NCI-H2107 (cell line): ENCODE measurements at places on chromosomes 6 and 20.

DNA sequence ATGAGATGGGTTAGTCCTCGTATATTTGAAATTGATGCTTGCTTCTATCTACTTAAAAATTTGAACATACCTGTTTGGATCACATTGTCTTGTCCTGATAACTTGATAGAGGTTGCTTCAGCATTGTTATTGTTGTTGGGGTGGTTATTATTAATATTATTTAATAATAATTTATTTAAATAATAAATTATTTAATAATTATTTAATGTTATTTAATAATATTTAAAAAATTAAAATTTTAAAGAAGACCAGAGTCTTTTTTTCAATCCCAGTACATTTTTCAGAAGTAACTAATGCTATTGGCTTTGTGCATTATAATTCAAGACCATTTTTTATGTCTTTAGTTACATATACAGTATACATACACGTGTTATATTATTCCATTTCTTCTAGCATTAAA lies 116.6 kb upstream of the DUSP22 start:
- no peak for DNase-seq

GRCh38 chr20:17840423-17840822 lies 128.2 kb downstream of the SNX5 start:
- no peak for DNase-seq

GRCh38 chr6:3037638-3038365 lies 30.5 kb upstream of the RIPK1 start:
- no peak for DNase-seq

DNA sequence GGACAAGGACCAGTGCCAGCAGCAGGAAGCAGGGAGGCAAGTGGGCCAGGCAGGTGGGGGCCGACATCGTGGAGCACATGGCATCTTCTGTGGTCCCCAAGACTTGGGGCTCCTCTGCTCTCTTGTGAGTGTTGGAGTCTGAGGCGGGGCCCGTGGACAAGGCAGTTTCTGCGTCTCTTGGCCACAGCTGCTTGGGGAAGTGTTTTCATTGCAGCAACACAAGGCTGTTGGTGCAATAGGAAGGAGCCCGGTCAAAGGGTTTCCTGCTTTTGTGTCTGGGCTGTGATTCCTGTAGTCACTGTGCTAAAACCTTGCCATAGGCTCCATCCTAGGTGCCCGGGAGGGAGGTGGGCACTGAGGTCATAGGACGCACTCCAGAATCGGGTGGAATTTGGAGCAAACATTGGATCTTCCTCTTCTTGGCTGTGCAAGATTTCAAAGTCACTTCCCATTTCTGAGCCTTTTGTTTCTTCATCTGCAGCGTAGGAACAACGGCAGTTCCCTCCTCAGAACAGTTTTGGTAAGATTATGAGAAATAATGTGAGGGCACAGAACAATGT lies at the start of gene SIRPB2:
Gene SIRPB2 (minus strand): TSS at position 140 of the 560 bp plus-strand sequence. CDS start 61 bp downstream, at position 79.
- DNase-seq = no peak

GRCh38 chr20:23399568-23400241 lies 21.6 kb downstream of the NAPB start:
- no peak for DNase-seq

DNA sequence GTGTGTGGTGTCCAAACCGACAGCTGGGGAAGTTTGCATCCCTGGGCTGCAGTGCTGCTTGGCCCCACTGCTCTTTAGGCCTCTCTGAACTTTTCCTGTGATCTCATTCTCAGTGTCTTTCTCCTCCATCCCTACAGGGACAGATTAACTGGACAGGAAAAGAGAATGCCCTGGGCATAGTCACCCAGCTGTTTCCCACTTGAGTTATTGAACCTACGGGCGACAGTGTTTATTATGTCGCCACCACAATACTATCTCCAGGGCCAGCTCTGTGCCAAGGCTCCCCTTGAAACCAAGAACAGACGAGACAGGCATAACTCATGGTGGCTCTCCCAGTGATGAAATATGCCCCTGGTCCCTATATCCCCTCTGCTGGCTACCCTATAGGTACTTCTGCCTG lies 147.8 kb upstream of the EPHA7 start:
- no peak for DNase-seq
